Hematopoietic multipotent progenitor cell treated with erythropoietin and hydrocortisone succinate and interleukin-3 and kit ligand, for 4 days (in vitro differentiated cells): ENCODE measurements at places on chromosomes 4 and X.

DNA sequence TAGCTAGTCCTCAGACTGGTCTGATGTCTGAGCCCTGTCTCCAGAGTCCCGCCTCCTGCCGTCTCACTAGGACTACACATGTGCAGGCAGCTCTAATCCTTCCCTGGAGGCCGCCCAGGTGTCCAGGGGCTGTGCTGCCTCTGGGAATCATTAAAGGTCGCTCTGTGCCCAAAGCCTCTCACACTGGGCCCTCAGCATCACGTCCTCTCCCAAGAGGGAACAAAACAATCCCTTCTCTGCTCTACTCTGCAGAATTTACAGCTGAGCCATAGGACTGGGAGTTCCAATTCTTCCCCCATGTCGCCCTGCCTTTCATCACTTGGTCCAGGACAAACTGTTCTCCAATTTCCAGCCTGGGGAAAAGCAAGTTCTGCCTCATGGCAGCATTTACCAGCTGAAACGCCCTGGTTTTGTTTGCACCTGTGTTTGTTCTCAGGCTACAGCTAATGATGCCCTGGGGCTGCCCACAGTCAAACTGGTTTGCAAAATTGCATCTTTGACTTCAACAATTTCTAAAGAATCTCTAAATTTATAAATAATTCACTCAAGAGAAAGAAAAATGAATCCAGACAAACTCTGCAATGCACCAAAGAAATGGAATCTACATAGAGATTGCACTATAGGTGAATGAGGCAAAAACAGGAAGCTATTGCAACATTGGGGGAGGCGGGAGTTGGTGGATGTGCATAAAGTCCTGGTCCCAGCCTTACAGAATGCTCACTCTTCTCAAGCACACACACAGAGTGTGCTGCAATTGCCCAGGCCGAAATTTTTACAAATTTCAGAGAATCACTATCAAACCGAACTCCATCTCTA is 7.2 kb upstream of the MRFAP1 start:
- DNase-seq, result peak; percentile 82

- no peak for DNase-seq
These were observed 163.0 kb upstream of the TLL1 start for GRCh38 chr4:165709973-165710526.

GRCh38 chr4:102355748-102356147 is 10.5 kb upstream of the SLC39A8 start:
- DNase-seq, result peak; percentile 36

DNA sequence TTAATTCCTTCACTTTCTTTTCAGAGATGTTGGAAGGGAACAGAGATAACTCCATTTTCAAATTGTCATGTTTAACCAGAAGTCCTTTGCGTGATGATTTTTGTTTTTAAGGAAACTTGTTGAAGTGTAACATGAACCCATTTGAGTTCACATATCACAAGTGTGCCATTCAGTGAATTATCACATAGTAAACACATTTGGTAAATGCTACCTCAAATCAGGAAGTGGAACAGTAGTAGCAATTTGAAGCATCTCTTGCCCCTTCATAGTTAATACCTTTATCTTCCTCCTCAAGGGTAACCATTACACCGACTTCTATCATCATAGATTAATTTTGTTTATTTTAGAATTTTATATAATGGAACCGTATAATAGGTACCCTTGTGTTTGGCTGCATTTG is 35.8 kb downstream of the KDM6A start:
- no peak for DNase-seq

- no peak for DNase-seq
These were observed 973.7 kb upstream of the AGA start for GRCh38 chr4:178415925-178416324.

- DNase-seq, result no peak
These were observed 9.9 kb upstream of the GABRE start for GRCh38 chrX:151984328-151984727.

GRCh38 chr4:143224255-143224654 is 39.5 kb downstream of the USP38 start:
- DNase-seq, result no peak

- DNase-seq, result no peak
These were observed 792 bp downstream of the PPP1R3F start for GRCh38 chrX:49270249-49270921.

GRCh38 chrX:39816871-39817731 is 280.7 kb downstream of the BCOR start:
- DNase-seq, result no peak

- no peak for DNase-seq
These were observed 16.6 kb upstream of the PRDM8 start for GRCh38 chr4:80180743-80181142.

GRCh38 chr4:48963042-48963679 is 22.9 kb upstream of the CWH43 start:
- peak; percentile 95 for DNase-seq

GRCh38 chr4:61200916-61201526 is 895 bp downstream of the ADGRL3 start:
- DNase-seq, result peak; percentile 50

DNA sequence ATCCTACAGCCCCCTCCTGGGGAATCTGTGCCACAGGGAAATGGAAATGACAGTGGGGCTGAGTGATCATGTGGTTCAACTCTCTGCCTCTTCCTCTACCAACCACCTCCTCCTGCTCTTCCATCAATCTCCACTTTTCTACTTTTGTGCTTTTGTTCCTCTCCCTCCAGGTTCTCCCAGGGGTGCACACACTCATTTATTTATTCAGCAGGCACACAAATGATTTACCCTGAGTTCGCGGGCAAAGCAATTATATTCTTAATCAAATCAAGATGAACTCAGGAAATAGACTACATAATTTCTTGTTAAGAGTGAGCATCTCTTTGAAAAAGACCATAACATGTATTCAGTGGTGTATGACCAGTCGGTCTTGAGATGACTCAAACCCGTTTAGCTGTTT is 69.2 kb downstream of the VCX3A start:
- DNase-seq, result no peak

GRCh38 chr4:29046781-29047180 is 1673.4 kb upstream of the PCDH7 start:
- no peak for DNase-seq
